Cerebellar nuclear complex (tissue), 1 donor: ENCODE measurements at places on chromosomes 6 and 20.

DNA sequence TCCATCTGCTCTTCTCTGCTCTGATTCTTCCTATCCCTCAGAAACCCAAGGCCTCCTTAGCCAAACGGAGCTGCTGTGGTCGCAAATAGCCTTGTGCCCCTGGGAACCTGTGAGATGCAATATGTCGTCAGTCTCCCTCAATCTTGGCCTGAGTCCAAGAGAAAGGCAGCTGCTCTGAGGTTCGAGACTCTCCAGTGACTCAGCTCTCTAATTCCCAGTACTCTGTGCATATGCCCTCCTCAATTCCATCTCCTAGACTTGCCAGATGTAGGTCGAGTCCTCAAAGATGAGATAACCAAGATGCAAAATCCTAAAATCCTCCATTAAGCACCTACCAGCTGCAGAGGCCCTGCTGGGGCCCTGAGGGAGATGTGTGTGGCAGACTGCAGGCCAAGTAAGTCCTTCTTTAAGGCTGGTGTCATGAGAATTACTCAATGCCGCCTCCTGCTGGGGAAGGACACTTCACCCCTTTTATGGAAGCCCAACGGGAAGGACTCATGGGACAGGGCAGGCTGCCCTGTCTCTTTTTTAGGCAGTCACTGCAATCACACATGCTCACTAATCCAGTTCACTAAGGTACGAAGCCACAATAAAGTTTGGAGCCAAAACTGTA, 28.5 kb downstream of the C6orf15 start:
- DNase-seq: no peak

DNA sequence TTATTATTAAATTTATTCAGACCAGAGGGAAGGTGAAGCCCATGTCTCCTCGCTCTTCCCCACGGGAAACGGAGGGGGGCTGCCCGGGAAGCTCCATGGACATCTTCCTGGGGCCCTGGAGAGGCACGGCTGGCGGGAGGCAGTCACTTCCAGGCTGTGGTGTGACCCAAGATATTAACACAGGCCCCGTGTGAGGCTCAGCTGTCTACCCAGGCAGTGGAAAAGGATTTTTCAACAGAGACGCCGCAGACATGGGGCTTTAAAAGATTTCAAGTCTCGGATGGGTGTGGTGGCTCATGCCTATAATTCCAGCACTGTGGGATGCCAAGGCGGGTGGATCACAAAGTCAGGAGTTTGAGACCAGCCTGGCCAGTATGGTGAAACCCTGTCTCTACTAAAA, 117.9 kb downstream of the ERMARD start:
- DNase-seq: no peak

GRCh38 chr6:157376706-157377230, 4.2 kb upstream of the ZDHHC14 start:
- no peak for DNase-seq

DNA sequence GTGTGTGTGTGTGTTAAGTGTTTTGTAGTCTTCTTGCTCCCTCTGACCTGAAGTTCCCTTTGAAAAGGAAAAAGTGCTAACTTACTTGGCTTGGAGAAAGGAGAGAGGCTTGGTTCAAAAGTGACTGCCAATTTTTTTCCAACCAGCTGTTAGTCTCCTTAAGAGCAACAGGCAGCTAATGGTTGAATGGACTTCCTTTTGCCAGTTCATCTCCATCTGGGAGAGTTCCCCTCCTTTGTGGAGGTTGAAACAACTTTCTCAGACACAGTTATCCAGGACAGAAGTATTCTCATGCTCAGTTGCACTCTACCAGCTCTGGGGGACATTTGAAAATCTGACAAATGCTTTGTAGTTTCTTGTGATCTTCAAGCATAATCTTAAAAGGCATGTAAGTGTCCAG, 4.5 kb downstream of the RIPOR2 start:
- no peak for DNase-seq

DNA sequence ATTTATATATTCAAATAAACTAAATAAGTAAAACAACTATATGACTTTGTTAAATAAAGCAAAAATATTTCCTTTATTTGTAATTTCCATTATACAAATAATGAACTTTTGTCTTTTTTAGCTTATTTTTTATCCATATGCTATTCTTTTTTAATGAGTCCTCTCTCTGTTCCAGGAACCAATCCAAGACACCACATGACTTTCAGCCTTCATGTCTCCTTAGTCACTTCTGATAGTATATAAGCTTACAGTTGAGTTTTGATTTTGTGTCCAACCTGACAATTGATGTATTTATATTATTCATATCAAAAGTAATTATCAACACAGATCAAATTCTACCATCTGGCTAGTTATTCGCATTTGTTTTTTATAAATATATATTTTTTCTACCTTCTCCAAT, 582.3 kb upstream of the GJE1 start:
- no peak for DNase-seq

GRCh38 chr20:701401-702129, 26.0 kb upstream of the SCRT2 start:
- peak; percentile 77 for DNase-seq

DNA sequence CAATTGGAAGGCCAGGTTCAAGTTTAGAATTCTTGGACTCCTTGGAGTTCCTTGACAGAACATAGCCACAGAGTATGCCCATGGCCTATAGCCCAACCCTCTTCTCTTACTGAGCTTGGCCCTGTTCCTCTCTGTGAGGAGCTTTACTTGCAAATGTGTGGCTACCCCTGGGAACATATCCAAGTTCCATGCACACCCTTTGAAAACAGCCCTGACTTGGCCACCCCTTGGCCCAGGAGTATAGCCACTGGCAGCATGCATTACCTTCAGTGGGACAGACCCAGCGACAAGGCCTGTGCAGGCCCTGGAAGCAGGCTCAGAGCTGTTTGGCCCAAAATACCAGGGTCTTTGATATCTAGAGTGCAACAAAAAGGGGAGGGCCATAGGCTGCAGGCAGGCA, 19.5 kb upstream of the MAS1 start:
- no peak for DNase-seq

DNA sequence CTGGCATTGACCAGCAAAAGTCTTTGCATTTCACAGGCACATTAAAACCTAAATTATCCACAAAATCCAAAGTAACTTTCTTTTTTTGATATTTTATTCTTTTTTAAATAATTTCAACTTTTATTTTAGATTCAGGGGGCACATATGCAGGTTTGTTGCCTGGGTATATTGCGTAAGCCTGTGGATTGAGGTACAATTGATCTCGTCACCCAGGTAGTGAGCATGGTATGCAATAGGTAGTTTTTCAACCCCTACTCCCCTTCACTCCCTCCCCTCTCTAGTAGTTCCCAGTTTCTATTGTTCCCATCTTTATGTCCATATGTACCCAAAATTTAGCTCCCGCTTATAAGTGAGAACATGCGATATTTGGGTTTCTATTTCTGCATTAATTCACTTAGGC, 97.6 kb downstream of the CEP57L1 start:
- no peak for DNase-seq

DNA sequence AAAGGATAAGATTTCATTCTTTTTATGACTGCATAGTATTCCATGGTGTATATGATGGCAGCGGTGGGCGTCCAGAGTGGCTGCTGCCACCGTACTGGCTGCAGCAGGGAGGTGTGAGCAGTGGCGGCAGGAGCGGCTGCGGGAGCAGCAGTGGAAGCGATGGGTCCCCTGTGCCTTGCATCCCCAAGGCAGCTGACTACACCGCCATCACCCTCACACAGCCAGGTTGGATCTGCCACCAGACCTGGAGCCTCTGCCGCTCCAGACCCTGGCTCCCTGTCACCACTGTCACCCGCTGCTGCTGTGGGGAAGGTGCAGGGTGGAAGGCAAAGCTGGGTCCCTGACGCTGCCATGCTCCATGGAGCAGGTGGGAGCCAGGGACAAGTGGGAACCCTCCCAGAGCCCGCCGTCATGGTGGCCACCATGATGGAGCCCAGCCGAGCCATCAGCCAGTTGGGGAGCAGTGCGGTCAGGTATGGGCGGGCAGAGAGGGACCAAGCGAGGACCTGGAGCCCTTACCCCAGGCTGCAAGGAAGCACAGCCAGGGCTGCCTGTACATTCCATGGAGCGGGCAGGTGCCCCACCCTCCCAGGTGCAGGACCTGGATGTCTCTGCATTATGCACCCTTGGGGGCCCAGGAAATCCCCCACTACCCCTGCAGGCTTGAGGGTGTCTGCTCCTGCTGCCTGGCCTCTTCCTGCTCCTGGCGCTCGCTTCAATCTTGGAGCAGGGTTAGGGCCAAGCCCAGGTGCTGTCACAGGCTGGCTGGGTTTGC, 226.1 kb downstream of the OTOR start:
- no peak for DNase-seq

- no peak for DNase-seq
Measured at GRCh38 chr20:15288106-15288505, 950.7 kb upstream of the FLRT3 start.

- no peak for DNase-seq
Measured at GRCh38 chr6:99297006-99297405, 52.5 kb downstream of the FAXC start.

DNA sequence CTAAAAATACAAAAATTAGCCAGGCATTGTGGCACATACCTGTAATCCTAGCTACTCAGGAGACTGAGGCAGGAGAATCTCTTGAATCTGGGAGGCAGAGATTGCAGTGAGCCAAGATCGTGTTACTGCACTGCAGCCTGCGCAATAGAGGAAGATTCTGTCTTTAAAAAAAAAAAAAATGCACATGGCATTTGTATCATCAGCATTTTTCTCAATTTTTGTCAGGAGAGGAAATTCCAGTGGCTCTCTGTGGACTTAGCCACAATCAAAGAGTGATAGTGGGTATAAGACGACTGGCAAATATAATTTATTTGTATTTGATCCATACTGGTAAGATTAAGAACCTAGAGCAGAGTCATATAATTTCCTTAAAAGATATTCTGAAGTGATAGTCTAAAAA, 28.6 kb downstream of the DEFB114 start:
- no peak for DNase-seq

GRCh38 chr6:6420107-6420506, 99.6 kb upstream of the F13A1 start:
- DNase-seq: no peak

DNA sequence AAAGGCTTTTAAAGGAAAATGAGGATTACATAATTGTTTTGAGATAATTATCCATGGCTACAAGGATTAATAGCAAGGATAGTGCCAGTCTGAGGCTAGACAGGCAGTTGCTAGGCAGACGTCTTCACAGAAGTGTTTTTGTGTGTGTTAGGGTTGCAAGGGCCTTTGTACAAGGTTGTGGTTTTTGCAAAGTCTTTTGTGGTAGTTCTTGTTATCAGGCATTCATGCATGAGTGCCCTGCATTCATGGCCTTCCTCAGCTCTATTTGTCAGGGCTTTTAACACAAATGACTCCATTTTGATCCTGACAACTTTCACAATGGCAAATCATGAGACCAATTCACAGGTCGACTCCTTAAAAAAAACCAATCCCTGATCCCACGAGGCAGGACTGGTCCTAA, 68.1 kb upstream of the TXNDC5 start:
- DNase-seq: no peak

DNA sequence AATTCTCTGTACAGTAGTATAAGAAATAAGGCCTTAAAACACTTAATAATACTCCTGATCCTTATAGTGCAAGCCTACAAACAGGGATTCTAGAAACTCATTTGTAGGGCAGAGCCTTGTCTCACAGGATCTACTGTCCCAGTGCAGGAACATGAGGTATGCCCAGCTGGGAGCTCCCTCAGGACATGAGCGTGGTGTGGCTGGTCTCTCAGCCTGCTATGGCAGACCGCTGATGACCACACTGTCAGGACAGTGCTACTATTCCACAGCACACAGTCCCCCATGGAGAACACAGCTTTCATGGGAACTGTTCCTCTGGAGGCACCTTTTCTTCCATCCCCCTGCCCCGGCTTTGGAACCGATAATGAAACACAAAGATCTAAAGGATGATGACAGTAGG, 53.0 kb downstream of the SERAC1 start:
- DNase-seq: no peak

- DNase-seq: no peak
Measured at GRCh38 chr6:118240878-118241528, 307.1 kb upstream of the PLN start.

DNA sequence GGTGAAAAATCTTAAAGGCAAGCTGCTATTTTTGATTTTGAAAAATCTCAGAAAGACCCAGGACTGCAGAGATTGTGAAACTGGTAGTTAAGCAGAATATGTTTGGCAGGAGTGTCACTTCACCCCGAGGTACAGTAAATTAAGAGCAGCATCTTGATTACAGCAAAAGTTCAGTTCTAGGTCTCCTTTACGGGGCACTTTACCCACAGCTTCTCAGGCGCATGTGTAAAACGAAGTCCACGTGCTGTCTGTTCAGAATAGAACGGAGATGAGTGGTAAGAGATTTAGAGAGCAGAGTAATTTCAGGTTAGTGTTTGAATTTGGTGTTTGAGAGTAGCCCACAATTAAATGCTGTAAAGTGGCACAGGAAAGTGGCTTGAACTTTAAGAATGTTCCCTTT, 84.0 kb downstream of the FARS2 start:
- DNase-seq: no peak

- no peak for DNase-seq
Measured at GRCh38 chr6:50815436-50816114, 3.1 kb upstream of the TFAP2B start.

- DNase-seq: no peak
Measured at GRCh38 chr6:100194535-100194934, 200.5 kb upstream of the MCHR2 start.

GRCh38 chr6:28653876-28654275, 128.2 kb downstream of the GPX5 start:
- no peak for DNase-seq

- no peak for DNase-seq
Measured at GRCh38 chr20:50333812-50334211, 143.2 kb downstream of the CEBPB start.

GRCh38 chr6:77456531-77457248, 6.6 kb downstream of the HTR1B start:
- DNase-seq: no peak

DNA sequence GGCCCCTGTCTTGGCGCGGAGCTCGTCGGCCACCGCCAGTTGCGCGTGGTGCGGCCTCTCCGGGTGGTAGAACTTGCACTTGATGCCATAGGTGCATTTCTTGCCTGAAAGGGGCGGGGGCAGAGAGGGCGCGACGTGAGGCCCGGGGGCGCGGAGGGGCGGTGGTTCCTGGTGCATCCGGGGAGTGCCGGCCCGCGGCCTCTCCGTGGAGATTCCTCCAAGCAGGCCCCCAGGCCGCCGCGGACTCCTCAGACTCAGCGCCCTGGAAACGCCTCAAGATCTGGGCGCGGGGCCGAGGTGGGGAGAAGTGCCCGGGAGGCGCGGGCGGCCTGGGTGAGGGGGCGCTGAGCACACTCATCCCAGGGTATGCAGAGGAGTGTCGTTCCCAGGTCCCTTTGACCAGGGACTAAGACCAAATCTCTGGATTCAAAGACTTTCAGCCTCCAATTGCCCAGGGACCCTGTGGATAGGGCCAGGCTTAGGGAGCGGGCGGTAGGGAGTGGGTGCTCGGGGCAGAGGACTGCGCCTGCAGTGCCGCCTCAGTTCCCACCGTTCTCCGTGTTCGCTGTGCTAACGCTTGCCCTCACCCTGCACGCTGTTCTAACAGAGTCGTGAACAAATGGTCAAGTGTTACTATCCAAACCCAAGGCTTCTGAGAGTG, 33.3 kb downstream of the ZC3H12D start:
- no peak for DNase-seq

- no peak for DNase-seq
Measured at GRCh38 chr6:156963712-156964700, 186.8 kb downstream of the ARID1B start.

- no peak for DNase-seq
Measured at GRCh38 chr6:10395171-10395703, 19.6 kb downstream of the TFAP2A start.
